ENCODE measurements at places on chromosomes 5 and 9.

DNA sequence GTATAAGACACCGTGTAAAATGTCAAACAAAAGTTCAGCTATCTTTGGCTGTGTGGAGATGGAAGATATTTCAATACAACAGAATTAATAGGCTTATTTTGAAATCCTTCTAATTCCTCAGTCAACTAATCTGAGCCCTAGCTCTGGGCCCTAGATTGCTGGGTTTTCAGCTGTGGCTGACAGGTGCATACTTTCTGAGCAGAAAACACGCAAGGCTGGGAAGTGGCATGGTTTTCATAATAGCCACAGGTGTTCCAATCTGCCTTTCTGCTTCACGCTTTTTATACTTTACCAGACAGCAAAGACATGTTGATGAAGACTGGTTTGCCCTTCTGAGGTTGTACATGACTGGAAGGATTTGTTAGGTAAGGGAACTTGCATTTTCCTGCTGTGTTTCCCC, 20.7 kb upstream of the XPA start:
- DNase-seq: no peak

- peak; percentile 62 for DNase-seq
Measured at GRCh38 chr5:151772029-151772845, 483 bp downstream of the G3BP1 start.

GRCh38 chr9:129281506-129282145, 103.6 kb upstream of the IER5L start:
- no peak for DNase-seq

DNA sequence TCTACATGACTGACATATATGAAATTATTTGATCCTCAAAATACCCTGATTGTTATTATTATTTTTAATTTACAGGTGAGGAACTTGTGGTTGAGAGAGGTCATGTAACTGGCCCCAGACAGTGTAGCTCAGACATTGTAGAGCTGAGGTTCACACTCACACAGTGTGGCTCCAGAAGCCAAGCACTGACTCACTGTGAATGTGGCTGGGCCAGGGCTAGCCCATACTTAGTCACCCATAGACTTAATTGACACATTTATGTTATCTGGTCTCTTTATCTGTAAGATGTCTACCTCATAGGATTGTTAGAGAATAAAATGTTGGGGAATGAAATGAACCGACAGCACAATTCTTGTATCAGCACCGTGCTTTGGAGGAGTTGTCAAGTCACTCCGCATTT, 24.9 kb upstream of the CCDC112 start:
- no peak for DNase-seq

DNA sequence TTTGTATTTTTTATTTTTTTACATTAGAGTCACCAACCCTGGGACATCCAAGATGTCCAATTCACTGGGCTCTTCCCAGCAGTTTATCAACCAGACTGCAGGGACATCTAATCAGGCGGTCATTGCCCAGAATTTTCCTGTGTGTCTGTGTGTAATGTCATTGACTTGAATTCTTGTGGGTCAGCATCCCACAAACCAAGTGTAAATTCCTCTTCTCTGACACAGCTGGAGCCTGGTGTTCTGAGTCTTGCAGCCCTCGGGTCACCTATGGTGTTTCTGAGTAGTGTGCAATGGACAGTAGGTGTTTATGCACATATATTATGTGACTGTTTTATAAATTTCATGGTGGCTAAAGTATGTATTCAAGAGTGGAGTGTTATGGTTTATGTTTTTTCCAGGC, 815.7 kb downstream of the SEMA5A start:
- peak; percentile 57 for DNase-seq
